CD4-positive, alpha-beta T cell (primary cell): ENCODE measurements at places on chromosomes 12 and 14.

- DNase-seq = no peak
Observed at GRCh38 chr14:84797326-84797725, 732.6 kb upstream of the FLRT2 start.

DNA sequence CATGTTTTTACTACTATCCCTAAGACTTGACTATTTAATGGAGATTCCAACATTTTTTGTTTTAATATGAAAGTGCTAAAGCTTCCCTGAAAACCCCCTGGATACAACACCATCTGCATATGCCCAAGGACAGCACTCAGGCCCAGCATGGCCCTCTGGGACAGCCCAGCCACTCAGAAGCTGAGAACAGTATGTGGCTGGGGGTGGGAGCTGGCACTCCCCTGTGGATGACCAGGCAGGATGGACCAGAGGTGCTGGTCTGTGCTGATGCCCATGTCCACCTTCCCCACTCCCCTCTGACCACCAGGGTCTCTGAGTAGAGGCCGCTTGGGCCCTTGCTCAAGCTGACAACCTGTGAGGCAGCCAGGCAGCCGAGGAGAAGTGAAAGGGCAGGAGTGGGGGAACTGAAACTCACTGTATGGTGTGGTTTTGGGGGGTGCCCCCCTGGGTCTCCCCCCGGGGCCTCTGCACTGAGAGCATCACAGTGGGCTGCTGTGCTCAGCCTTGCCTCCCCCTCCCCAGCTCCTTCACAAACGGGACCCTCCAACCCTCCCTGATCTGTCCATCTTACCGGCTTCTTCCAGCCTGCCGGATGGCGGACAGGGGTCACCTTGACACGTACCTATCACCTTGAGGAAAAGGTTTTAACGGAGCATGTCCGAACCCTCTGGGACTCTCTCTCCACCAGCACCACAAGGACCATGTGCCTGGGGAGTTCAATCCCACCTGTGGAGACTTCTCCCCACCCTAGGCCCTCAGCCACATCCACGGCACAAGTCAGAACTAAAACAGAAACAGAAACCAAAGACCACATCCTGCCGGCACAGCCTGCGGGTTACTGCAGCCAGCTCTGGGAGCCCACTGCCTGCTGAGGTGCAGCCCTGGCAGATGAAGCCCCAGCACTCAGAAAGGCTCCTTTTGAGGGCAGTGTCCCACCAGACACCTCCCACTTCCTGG is at the start of gene TMEM229B:
TSS of gene TMEM229B (minus strand) at position 785 of the 957 bp plus-strand sequence. CDS start 14,798 bp downstream, outside the sequence.
- DNase-seq = peak; percentile 71

DNA sequence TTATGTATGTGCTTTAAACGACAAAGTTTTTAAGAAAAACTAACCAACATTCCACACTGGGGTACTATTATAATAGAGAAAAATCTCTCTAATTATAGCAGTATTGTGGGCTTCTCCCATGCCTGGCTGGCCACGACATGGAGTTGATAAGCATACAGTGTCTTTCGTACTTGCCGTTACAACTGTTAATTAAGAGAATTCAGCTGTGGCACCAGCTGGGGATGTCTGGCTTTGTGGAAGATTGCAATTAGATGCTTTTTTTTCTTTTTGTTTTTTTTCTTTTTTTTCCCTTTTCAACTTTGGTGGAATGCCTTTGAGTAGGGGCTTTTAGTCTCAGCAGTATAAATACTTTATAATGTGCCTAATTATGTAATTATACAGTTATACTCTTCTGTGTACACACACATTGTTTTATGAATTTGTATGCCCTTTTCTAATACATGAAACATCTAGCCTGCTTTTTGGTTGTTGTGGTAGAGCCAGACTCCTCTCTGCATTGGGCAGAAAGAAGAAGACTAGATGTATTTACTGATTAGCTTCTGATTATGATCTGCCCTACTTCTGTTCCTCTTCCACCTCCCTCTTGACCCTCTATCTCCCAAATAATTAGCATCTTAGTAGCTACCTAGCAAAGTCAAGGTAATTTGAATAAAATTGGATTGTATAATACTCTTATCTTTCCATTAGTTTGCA is 76.4 kb downstream of the SUSD6 start:
- DNase-seq = no peak

- DNase-seq = no peak
Observed at GRCh38 chr12:80045594-80045993, 53.7 kb upstream of the OTOGL start.

- DNase-seq = no peak
Observed at GRCh38 chr12:40469736-40470135, 222.5 kb upstream of the CNTN1 start.

DNA sequence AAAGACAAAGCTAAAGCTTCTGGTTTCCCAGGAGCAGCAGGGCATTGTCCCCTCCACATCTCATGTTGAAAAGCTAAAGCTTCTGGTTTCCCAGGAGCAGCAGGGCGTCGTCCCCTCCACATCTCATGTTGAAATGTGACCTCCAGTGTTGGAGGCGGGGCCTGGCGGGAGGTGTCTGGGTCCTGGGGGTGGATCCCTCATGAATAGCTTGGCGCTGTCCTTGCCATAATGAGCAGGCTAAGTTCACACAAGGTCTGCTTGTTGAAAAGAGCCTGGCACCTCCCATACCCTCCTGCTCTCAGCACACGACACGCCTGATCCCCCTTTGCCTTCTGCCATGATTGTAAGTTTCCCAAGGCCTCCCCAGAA is 123.7 kb downstream of the PIWIL1 start:
- DNase-seq = no peak

- no peak for DNase-seq
Observed at GRCh38 chr14:90720336-90720735, 95.9 kb downstream of the TTC7B start.

DNA sequence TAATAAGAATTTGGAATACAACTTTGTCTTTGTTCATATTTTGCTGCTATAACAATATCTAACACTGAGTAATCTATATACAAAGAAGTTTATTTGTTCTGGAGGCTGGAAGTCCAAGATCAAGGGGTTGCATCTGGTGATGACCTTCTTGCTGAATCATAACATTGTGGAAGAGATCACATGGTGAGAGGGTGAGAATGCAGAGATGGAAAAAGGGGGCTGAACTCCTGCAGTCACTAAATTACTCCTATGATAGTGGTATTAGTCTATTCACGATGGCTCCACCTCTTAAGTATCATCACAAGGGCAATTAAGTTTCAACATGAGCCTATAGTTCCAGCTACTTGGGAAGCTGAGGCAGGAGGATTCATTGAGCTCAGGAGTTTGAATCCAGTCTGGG is 4.5 kb upstream of the AKAP6 start:
- no peak for DNase-seq

DNA sequence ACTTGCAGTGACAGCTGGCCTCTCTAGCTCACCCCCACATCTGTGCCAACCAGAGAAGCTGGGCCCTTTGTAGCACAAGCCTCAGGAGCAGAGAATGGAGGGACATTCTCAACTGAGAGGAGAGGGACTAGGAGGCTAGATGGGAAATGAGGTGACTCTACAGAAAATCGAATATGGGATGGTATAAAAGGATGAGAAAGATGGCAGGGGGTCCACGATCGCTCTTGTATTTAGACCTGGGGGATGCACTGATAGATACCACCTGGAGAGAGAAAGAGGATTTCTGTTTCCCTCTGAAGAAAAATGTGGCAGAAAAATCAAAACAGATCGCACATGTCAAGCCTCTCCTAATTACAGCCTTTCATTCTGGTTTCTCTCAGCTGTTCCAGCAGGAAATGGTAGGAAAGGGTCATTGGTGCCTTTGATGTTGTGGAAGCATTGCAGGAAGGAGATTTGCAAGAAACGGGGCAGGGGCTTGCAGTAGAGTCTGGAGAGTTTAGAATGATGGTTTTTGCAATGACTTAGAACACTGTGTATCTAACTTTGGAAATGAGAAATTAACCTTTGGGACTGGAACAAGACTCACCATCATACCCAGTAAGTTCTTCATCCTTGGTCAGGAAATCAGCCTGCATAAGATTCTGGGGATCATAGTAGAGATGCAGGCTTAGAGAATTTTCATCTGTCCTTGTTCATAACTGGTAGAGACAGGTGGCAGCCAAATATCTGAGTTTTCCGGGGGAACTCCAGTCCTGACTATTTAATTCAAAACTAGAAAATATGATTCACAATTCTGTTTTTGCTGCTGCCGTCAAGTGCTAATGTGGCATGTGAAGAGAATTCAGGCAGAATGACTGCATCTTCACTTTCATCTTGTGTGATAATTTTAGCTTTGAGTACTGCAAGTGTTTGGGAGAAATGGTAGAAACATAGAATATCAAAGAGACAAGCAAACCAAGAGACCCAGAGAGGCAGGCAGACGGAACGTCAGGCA is 98.8 kb downstream of the DAD1 start:
- no peak for DNase-seq

- DNase-seq = no peak
Observed at GRCh38 chr12:54412348-54412747, 6.7 kb downstream of the ITGA5 start.

DNA sequence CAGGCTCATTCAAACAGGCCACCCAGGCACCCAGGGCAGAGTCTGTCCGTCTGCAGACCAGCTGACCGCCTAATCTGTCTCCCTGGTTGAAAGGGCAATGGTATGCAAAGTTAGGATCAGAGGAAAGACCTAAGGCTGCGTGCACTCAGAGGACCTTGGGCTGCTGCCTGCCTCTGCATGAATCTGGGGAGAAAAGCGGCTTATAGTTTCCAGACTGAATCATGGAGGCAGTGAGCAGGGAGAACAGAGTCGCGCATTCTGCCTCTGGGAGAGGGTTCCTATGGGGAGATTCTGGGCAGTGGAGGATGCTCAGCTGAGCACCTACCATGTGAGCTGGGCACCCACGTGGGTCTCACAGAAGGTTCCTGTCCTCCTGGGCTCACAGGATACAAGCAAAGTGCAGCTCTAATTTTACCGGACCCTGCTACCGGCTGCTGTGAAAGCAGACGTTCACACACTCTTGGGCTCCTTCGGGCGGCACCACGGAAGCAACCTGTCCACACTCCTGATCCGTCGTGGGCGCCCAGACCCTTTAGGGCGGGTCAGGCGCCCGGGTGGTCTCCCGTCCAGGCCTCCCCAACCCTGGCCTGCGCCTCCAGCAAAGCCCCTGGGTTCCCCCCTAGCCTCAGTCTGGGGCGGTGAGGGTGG is 772 bp downstream of the SCARB1 start:
- DNase-seq = no peak

GRCh38 chr12:3086729-3087323 is 9.6 kb downstream of the TSPAN9 start:
- DNase-seq = no peak

DNA sequence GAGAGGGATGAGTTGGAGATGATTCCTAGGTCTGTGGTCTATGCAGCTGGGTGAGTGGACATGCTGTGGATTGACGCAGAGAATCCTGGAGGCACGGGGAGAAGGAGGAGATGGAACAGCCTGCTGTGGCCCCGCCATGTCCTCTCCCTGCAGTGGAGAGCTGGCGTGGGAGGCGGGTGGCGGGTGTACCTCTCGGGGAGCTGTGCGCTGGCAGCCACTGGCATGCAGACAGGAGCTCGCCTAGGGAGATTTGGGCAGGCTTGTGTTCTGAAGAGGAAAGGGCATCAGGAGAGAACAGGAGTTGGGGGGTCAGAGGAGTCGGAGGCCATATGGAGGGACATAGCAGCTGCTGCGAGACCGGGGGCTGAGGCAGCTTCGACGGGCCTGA is 56.1 kb downstream of the TECPR2 start:
- DNase-seq = no peak

DNA sequence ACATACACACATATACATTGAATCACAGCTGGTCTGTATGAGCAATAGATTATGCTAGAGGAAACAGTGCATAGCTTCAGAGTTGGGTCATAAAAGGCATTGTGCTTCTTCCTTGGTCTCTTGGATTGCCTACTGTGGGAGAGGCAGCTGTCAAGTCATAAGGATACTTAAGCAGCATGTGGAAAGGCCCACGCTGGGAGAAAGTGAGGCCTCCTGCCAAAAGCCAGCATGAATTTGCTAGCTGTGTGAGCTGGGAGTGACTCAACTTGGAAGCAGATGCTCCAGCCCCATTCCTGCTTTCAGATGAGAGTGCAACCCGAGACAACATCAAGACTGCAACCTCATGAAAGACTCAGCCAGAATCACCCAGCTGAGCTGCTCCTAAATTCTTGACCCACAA is 311.9 kb upstream of the TBX3 start:
- DNase-seq = no peak

GRCh38 chr12:50627491-50627890 is 122.7 kb downstream of the DIP2B start:
- no peak for DNase-seq

GRCh38 chr12:31773867-31774266 is 45.0 kb upstream of the AMN1 start:
- DNase-seq = peak; percentile 40
